Pericardium fibroblast (primary cell): ENCODE measurements at places on chromosomes 11 and 22. TPM values are rescaled to one million over a fixed set of nuclear protein-coding genes. Genes with fewer than 3 reads are reported as not detected.

The SCN4B gene
- total RNA-seq = not detected in 2 replicates

The DDX25 gene
- 0.09 TPM in 1 of 2 replicates, not detected in the other for total RNA-seq

The DDI1 gene
- not detected in 2 replicates for total RNA-seq

The SMCO4 gene
- total RNA-seq = 18.3 and 26.5 TPM in 2 replicates

The MRGPRX4 gene
- not detected in 2 replicates for total RNA-seq

The SCGB1D4 gene
- total RNA-seq = not detected in 2 replicates

The AIFM3 gene
- total RNA-seq = 0.17 and 1.1 TPM in 2 replicates

The NCF4 gene
- not detected in 2 replicates for total RNA-seq

The DCDC1 gene
- total RNA-seq = 0.47 TPM in 1 of 2 replicates, not detected in the other

The PTPRCAP gene
- total RNA-seq = 0.93 TPM in 1 of 2 replicates, not detected in the other

The CCDC90B gene
- 37.6 and 41.0 TPM in 2 replicates for total RNA-seq

The INS gene
- not detected in 2 replicates for total RNA-seq

The KDM4E gene
- total RNA-seq = not detected in 2 replicates

The C22orf31 gene
- total RNA-seq = not detected in 2 replicates

The P2RY2 gene
- total RNA-seq = not detected in 2 replicates

The SCGB2A2 gene
- not detected in 2 replicates for total RNA-seq

The PAMR1 gene
- total RNA-seq = 40.8 and 219 TPM in 2 replicates
